T-helper 1 cell (primary cell): ENCODE measurements at places on chromosomes 4 and X.

DNA sequence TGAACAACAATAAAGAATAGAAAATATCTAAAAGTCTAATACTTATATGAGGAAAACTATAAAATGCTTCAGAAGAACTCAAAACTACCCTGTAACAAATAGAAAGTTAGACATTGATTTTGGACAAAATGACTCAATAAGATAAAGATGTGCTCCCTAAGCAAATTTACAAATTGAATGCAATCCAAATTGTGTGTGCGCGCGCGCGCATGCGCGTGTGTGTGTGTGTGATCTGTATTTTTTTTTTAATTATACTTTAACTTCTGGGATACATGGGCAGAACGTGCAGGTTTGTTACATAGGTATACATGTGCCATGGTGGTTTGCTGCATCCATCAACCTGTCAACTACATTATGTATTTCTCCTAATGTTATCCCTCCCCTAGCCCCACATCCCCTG is 320.8 kb upstream of the INTU start:
- no peak for DNase-seq

GRCh38 chr4:24102621-24103020 is 212.8 kb upstream of the PPARGC1A start:
- no peak for DNase-seq

- no peak for DNase-seq
These were observed 363.0 kb downstream of the FAT4 start for GRCh38 chr4:125677665-125678307.

GRCh38 chrX:69618803-69619202 is 2.9 kb downstream of the EDA start:
- no peak for DNase-seq

DNA sequence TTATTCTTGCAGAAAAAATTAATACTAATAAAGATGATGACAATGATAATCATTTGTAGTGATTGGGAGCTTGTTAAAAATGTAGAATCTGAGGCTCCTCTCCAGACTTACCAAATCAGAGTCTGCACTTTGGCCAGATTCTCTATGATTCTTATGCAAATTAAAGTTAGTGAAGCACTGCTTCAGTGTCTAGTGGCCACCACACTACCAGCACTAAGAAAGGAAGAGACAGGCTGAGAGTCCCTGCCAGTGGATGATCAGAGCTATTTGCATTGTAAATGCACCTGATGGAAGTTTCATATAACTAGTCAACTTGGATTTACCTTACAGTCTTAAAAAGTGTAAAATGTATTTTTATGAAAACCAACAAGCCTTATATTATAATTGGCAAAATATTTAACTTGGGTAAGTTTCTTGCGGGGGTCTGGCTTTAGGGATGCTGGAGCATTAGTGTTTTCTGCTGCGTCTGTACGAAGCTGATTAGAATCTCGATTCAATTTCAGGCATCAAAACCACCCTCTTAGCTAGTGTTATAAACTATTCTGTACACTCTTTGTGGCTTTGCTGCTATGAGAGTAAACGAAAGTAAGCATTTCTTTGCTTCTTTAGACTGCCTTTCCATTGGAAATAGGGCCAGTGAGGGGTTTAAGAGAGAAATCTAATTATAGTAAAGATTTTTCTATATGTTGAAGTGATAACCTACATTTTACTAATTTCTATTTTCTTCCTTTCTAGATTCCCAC is 114.1 kb downstream of the TLL1 start:
- no peak for DNase-seq

GRCh38 chr4:142690406-142691163 is 155.5 kb downstream of the INPP4B start:
- DNase-seq = no peak
